ENCODE measurements at places on chromosomes 6 and 20.

DNA sequence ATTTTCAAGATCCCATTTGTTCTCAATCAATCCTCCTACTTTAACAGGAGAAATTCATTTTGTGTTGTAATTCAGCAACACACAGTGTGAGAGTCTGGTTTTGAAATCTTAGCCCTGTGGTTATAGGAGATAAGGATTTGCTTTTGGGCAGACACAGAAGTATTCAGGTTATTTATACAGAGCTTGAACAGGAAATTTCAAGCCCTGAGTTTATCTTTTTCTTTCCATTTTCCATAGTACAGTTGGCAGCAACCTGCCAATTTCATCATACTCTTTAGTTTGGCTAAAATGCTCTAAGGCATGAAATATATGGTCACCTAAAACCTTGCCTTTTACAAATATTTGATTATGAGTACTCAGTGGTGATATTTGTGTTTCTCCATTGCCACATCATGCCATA lies 41.4 kb downstream of the PKIB start:
- DNase-seq = no peak

DNA sequence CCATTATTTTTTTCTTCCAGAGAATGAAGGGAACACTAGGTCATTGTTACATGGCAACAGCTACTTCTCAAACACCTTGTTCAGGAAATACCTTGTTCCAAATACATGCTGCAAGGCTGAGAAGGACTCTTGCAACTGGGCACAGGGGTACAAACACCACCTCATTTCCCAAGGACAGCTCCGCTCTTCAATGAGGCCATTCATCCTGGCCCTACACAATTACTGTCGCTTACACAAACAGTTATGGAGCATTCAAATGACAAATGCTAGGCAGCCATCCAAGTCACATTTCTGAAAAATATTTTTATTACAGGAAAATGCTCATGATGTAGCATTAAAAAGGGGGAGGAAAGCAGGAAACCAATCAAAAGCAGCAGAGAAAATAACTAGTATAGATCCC lies 611.9 kb downstream of the DHX35 start:
- no peak for DNase-seq

DNA sequence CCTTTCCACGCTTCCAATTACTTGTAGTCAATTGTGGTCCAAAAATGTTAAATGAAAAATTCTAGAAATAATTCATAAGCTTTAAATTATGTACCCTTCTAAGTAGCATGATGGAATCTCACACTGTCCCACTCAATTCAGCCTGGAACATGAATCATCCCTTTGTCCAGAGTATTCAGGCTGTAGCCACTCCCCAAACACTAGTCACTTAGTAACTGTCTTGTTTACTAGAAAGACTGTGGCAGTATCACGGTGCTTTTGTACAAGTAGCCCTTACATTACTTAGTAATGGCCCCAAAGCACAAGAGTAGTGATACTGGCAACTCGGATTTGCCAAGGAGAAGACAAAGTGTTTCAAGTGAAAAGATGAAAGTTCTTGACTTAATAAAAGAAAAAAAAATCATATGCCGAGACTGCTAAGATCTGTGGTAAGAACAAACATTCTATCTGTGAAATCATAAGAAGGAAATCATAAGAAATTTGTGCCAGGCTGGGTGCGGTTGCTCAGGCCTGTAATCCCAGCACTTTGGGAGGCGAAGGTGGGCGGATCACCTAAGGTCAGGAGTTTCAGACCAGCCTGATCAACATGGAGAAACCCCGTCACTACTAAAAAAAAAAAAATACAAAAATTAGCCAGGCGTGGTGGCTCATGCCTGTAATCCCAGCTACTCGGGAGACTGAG lies 168.5 kb upstream of the SIM1 start:
- DNase-seq = no peak

- no peak for DNase-seq
These were observed 37.8 kb upstream of the MARCKS start for GRCh38 chr6:113819169-113819830.

- DNase-seq = no peak
These were observed 232.9 kb upstream of the SASH1 start for GRCh38 chr6:148109732-148110131.

Measured in NCI-H1092 treated with DMSO at 0.1 percent for 48 hours (cell line).